ENCODE measurements at places on chromosomes 2 and 18.

DNA sequence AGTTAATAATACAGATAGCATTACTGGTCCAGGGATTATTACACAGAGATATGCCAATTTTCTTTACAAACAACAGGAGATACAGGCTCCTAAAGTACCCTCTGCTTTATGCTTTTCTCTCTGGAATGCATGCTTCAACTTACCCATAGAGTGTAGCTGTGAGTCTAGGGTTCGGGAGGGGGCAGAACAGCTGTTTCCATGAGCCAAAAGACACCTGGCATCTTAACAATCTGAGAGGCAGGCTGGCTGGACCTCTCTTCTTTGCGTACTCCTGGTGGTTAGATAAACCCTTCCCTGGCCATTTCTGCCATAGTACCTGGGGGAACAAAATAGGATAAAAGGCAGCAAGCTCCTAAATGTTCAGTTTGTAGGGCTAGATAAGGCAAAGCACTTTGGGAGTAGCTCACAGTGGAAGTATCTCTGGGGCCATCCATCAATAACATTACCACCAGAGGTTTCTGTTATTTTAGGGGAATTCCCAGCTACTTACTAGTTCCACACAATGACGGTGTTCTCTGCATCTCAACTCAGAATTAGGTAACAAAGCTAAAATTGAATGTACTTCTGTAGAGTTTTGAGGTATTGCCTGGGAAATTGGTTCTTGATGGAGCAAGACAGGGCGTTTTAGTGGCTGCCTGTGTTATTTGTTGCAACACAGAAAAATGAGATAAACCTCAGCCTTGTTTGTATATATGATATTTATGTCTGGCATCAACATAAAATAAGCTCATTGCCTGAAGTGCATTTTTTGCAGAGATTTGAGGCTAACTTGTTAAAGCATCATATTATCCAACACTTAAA is 6.2 kb upstream of the CCDC85A start:
- DNase-seq, result no peak

DNA sequence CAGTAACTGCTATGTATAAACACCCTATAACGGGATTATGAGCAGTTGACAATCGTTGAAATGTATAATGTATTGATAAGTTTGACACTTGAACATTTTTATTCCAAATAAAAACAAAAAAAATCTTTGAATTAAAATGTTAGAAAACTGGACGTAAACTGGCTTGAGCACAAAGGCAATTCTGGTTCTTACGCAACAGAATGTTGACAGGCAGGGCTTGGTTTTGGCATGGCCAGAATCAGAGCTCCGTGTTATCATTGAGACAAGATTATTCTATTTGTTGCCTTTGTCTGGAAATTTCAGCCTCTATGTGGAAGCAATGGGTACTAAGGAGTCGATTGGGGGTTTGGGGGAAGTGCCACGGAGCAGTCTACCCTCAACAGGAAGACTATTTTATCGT is 1028.6 kb upstream of the ZEB2 start:
- no peak for DNase-seq

GRCh38 chr2:85826990-85827878 is 61.6 kb downstream of the ST3GAL5 start:
- peak; percentile 70 for DNase-seq

DNA sequence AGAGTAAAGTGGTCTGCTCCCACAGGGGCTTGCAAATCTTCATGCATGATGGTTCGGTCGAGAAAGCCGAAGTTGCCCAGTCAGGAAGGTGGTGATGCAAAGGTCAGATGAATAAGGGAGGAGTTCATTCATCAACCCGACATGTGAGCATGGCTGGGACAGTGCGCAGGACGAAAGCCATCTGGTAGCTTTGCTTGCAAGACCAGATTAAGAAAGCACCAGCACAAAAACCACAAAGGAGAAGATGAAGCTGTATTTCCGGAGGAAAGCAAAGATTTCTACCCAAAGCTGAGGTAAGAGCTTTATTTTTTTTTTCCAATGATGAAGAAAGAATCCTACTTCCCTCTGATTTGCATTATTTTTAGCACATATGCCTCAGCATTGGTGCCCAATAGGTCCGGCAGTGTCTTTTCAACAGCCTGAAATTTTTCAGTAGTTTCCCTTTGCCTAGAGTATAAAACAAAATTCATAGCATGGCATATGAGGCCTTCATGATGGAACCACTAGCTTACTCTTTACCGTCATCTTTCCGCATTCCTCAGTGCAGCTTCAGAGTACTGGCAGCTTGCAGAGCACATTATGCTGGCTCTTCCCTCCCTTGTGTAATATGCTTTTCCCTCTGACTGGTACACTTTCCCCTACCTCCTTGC is 112.0 kb upstream of the THOC1 start:
- DNase-seq, result no peak

DNA sequence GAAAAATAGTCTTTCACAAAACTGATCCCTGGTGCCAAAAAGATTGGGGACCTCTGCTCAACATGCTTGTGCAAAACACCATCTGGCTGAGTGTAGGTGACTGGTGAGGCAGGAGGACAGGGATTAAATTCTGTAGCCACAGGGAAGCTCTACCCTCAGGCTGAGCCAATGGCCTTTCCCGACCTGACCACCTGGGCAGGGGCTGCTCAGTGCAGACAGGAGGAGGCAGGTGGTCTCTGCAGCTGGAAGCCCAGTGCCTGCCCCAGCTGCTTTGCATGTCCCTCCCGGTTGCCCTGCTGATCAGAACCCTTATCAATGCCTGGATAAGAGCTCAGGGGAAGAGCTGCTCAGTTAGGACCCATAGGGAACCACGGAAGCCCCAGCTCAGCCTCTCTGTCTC is 235.3 kb downstream of the ANKRD36 start:
- no peak for DNase-seq

DNA sequence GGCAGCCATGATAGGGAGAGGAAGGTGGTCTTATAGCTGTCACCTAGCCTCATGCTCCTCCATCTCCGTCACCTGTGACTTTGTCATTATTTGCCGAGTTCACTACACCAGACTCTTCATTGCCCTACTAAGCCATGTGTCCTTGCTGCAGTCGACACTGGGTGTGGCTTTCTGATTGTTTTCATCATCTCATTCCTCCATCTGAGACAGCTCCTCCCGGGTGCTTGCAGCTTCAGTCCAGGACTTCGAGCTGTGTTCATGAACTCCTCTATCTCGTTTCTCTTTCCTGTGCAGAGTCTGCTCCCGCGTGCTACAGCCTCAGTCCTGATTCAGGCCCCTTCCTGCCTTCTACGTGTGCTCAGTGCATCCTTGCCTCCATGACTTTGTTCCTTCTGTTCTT is 295.1 kb upstream of the TNP1 start:
- no peak for DNase-seq

- no peak for DNase-seq
These were observed 58.2 kb downstream of the SLC16A14 start for GRCh38 chr2:230010501-230010900.

DNA sequence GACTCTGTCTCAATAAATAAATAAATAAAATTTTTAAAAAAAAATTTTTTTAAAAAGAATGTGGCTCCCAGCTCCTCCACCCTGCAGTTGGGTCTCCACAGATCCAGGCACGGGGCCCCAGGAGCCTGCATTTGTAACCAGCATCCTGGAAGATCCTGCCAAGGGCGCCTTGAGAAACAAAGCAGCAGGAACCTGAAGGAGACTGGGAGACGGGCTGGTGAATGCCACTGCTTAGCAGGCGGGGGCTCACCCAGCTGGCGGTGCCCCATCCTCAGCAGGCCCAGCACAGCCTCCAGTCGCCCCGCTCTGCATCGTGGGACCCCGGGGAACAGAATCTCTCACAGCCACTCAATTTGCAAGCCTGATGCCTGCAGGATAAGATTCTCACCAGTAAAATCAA is 187.5 kb upstream of the SALL3 start:
- DNase-seq, result no peak

DNA sequence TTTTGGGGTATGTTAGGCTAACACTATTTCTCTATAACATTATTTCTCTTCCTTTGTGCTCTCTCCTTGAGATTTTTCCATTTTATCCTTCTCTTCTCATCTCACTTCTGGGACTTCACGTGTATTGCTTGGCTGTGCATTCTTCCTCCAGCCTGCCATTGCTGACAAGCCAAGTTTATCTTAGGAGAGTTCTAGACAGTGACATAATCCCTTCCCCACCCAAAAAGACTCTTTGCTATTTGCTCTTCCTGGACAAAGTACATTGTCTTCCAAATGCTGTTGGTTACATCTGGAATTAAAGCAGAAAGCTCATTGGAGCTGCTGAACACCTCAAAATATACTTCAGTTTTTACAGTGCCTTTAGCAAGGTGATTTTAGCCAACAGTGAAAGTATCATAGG is 8.9 kb downstream of the TSPYL6 start:
- DNase-seq, result no peak

DNA sequence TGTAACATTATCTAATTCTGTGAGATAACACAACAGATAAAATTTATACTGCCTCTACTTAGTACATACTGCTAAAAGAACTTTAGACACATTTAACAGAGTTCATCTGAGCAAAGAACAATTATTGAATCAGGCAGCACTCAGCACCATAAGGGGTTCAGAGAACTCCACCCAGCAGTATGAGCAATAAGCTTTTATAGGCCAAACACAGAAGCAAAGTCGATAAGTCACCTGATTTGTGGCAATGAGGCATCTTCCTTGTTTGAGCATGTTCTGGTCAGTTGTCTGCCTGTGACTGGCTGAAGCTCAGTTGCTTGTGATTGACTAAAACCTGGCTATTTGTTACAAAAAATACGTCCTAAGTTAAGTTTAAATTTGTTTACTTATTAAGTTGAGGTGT is 746.1 kb upstream of the DDX18 start:
- DNase-seq, result no peak

- no peak for DNase-seq
These were observed 42.2 kb downstream of the TAF4B start for GRCh38 chr18:26268454-26268853.

DNA sequence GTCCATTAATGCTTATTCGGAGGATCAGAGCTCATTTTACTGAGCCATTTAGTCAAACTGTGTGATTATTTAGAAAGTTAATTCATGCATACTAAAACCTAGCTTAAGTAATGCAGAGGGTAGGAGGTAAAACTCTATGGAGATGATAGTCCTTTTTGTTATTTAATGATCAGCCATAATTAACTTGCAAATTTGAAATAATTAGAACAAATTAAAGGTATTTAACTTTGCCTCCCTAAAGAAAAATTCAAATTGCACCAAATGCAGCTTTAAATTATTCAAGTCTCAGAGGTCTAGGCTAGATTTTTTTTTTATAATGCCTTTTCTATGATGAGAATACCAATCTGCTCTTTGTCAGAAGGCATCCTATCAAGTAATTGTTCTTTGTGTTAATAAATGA is 310.9 kb downstream of the KIAA1328 start:
- no peak for DNase-seq

DNA sequence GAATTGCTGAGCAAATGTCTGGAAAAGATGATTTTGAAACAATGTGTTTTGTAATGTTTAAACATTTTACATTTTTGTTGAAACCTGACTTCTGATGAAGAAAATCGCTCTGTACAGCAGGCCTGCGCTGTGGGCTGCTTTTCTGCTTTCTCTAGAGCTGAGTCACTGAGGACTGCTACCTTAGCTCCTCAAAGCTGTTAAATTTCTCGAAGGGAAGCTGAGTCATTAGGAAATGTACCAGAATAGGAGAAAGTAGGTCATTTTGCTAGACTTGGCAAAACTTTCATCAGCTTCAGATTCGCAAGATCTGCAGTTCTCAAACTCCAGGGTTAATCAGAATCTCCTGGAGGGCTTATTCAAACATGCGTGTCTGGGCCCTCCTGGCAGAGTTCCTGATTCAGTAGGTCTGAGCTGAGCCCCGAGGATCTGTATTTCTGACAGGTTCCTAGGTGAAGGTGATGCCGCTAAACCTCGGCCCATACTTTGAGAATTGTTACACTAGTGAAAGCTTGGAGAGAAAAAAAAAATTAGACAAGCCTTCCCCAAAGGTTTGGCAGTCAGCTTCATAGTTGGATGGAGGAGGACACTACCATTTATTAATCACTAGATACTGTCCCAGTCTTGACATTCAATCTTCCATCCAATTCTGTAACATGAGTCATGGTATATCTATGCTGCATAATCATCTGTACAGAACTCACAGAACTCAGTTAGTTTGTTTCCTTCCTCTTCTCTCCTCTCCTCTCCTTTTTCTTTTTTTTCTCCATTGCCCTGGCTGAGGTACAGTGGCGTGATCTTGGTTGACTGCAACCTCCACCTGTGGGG is 297.6 kb downstream of the PARD3B start:
- peak; percentile 98 for DNase-seq

DNA sequence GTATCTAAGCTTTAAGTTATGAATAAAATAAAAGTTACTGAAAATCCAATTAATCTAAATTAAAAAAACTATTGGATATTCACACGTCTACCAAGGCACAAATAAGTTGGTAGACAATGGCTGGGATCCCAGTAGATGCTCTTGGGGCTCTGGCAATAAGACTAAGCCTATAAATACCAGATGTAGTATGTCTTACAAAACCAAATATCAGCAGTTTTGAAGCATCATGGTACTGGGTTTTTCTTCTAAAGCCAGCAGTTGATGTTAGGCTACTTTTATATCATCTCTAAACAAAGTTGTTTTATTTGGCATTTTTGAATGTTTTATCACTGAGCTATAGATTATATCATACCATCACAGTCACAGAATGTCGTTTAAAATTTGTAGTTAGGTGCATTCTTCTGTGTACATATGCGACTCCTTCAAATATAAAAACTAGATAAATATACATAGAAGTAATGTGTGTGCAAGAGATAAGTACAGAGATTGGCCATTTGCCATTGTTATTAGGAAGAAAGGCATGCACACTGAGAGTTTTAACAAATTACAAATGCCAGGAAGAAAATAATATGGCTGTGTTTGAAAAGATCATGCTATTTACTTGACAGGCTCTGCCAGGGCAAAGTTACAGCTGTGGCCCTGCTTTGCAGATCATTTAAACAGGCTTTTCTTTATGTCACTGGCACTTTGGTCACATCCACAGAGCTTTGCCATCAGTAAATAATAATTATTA is 21.6 kb upstream of the TMEM17 start:
- DNase-seq, result no peak

GRCh38 chr2:239173301-239173700 is 227.5 kb downstream of the HDAC4 start:
- DNase-seq, result no peak

DNA sequence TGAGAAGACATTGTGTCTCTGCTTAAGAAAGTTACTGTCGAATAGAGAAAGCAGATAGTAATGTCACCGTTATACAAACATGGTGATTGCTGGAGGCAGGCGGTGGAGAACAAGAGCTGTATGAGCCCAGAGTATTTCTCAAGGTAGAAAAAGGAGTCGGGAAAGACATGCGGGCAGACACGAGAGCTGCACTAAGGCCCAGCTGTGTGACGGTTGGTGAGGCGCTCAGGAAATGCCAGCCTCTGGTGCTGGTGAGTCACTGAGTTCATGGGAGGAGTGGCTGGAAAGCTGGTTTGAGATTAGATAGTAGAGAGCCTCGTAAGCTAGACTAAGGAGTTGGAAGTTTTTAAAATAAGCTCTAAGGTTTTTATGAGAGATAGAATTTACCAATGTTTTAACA is 390.9 kb upstream of the TRIB2 start:
- no peak for DNase-seq

GRCh38 chr18:7221424-7222155 is 9.3 kb upstream of the LRRC30 start:
- DNase-seq, result peak; percentile 71
